Left ventricle myocardium inferior (tissue), 1 donor: ENCODE measurements at places on chromosomes 12 and 14.

DNA sequence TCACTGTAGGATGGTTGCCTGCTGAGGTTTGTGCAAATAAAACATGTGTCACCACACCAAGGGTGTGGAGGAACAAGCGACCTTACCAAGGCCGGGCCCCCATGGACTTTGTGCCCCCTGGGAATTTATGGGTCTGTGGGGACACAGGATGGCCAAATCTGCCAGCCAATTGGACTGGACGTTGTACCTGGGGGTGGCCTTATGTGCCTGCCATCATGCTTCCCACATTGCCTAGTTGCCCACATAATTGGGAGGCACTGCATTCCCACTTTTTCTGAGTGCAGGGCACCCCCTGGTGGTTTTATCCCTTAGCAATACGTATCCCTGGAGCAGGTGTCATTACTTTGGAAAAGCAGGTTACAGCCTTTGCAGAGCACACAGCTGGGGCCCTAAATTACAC lies 92.6 kb upstream of the TMPO start:
- DNase-seq, result no peak

GRCh38 chr14:55707365-55707804 lies 127.4 kb downstream of the KTN1 start:
- DNase-seq, result no peak

GRCh38 chr14:91953170-91953985 lies 5.9 kb upstream of the FBLN5 start:
- no peak for DNase-seq

- DNase-seq, result no peak
Measured at GRCh38 chr12:42636993-42637392, 47.4 kb upstream of the PRICKLE1 start.

DNA sequence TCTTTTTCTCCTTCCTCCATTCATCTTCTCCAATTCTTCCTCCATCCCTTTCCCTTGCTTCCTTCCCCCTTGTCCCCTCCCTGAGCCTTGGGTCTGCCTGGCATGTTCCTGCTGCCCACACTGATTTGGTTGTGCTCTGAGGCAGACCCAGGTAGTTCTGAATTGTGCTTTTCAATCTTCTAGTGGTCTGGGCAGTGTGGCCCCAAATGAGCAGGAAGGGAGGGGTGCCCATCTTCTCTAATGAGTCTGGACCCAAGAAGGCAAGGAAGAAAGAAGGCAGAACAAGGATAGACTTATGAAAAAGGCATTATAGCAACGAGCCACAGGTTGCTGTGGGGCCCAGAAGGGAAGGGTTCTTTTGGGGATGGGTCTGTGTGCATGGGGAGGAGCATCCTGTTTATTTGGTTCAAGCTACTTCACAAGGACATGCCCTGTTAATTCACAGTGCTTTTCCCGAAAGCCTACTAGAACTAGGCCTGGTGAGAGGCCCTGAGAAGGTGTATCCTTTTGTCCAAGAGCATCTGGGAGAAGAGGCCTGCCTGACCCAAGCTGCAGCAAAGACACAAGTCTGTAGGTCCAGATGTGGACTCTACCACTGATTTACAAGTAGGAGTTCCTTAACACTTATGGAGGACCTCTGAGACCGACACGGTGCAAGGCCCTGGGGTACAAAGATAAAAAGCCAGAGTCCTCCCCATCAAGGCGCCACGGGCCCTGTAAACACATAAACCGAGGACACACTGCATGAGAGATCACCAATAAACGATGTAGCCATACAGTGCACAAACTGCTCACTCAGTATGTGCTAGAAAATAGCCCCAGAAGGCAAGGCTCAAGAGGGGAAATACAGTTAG lies 1.1 kb upstream of the SUSD6 start:
- DNase-seq, result no peak

- DNase-seq, result no peak
Measured at GRCh38 chr12:44875954-44876543, at the start of gene NELL2. Gene NELL2 (minus strand): TSS chr12:44876315. CDS start chr12:44875869, 446 bp downstream.

DNA sequence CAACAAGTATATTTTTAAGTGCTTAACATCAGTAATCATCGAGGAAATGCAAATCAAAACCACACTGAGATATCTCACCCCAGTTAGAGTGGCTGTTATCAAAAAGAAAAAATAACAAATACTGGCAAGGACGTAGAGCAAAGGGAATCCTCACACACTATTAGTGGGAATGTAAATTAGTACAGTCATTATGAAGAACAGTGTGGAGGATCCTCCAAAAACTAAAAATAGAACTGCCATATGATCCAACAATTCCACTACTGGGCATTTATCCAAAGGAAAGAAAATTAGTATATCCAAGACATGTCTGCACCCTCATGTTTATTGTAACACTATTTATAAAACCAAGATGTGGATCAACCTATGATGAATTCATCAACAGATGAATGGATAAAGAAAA lies 149.0 kb upstream of the PWP1 start:
- DNase-seq, result no peak

- no peak for DNase-seq
Measured at GRCh38 chr14:77151918-77152588, 10.5 kb upstream of the ZDHHC22 start.

DNA sequence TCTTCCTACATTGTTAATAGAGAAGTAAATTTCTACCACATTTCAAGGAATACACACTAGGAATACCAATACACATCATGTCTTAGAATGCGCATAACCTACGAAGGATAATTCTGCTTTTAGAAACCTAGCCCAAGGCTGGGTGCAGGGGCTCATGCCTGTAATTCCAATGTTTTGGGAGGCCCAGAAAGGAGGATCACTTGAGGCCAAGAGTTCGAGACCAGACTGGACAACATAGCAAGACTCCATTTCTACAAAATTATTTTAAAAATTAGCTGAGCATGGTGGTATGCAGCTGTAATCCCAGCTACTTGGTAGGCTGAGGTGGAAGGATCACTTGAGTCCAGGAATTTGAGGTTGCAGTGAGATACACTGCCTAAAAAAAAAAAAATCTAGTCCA lies 206.9 kb downstream of the SOX5 start:
- DNase-seq, result no peak

DNA sequence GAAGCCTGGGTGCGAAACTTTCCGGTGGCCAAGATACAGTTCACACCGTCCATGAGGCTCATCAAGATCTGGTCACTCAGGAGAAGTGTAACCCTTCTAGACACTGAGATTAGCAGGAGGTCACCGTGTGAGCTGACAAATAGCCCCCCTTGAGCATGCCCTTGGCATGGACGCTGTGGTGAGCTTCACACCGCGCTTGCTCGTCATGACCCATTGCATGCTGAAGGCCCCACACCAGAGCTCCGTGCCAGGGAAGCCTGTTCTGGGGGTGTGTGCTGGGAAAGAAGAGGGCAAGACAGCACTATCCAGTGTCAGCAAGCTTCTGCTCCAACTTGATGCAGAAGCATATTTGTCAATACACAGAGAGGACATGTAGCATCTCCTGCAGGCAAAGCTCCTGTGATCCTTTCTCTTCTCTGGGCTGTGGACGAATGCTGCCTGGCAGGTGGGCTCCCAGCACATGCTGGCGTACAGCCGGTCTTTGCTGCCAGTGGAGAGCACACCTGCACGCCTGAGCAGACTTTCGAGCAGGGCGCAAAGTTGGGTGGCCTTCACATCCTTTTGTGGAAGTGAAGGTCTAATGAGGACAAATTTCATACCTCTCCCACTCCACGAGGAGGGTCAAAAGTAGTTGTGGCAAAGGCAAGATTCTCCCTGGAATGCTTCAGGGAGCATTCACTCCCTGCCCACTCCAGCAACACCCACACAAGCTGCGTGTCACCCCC lies 126.9 kb upstream of the FKBP4 start:
- DNase-seq, result no peak

DNA sequence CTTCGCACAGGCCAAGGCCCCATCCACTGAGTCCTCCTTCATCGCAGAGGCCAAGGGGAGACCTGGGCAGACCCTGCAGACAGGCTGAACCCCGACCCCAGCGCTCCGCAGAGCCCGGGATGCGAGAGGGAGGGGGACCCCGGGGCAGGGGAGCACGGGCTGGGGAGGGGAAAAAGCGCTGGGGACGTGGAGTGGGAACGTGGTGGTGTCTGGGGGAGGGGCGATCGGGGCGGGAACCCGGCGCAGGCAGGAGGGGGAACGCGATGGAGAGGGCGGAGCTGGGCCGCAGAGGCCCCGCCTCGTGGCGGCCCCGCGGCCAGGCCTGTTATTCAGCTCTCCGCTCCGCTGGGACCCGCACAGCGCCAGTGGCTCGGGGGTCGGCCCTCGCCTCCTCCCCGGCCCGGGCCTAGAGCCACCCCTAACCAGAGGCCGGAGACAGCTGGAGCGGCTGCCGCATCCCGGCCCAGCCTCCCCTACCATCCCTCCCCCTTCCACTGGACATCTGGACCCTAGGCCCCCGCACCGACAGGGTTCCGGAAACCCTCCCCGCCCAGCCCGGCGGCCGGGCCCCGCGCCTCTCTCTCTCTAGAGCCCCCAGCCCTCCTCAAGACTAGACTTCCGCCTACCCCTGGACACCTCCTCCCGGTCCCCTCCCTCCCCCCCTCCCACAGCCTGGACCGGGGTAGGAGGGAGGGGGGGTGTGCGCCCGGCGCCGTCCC lies at the start of gene ARHGEF25:
ARHGEF25 (plus strand) TSS at position 328 of the 719 bp plus-strand sequence. CDS start 460 bp downstream, outside the sequence.
- peak; percentile 87 for DNase-seq

DNA sequence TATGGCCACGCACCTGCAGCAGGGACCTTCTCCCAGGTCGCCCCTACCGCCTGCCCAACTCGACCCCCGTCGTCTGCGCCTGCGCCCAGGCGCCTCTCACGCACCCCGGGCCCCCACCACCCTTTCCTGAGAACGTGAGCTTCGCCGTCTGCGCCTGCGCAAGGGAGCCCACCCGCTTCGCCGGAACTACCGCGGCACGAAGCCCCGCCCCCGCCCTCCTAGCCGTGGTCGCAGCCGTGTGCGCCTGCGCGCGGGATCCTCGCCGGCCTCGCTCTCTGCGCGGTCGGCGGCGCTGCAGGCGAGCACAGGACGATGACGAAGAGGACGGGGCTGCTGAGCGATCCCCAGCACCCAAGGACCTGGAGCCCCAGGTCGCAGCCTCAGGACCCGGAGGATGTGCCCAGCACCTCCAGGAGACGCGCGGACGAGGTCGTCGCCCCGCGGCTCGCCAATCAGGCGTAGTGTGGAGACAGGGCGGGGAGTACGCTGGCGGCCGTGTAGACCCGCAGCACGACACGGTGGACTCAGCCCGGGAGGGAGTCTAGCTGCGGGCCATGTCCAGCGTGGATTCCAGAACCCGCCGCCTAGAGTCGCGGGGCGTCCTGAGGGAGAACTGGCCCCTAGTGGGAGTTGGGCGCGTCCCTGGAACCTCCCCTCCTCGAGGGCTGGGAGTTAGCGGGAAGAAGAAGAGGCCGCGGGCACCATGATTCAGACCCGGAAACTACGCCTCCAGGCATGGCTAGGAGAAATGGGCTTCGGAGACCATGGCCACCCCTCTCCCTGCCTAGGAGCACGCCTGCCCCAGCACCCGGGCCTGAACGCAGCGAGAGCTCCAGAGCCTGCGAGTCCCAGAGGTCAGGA lies 1120.8 kb upstream of the TMEM132C start:
- DNase-seq, result peak; percentile 79

- no peak for DNase-seq
Measured at GRCh38 chr14:69696633-69697557, 70.0 kb upstream of the SRSF5 start.

DNA sequence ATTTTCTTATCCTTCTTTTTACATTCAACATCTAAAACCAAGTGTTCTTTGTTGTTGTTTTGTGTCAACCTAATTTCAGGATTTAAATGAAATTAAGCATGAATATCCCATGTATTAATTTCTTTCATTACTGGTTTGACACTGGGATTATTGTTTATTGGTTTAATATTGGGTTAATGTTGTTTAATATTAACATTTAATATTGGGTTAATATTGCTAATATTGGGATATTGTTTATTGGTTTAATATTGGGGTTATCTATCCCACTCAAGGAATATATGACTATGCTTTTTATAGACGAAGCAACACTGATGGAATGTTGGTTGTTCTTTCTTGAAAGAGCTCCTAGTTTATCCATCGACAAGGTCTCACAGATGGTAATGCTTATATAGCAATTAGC lies 45.9 kb downstream of the TMPRSS12 start:
- no peak for DNase-seq

DNA sequence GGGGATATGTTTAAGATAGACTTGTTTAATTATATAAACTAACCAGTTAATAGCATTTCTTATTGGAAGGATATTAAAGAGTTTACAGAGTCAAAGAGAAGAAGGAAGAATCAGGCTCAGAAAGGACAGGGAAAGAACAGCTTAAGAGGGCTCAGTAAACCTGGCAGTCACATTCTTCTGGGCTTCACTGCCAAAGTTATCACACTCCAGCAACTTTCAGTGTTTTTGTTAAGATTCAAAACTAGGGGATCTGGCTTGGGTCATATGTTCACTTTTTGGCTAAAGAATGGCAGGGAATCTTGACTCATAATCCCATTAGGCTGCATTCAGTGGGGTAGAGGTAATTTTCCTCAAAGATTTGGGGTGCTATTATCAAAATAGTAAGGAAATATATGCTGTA lies 312.3 kb downstream of the RAD51B start:
- DNase-seq, result no peak
